ENCODE measurements at places on chromosomes 6 and 20.
A peak's percentile ranks its signal among the peaks of the same experiment; 100 is the strongest.

GRCh38 chr6:36358226-36358915 is 21.7 kb upstream of the BNIP5 start:
- peak; percentile 63 for DNase-seq

GRCh38 chr6:158622545-158623190 is 21.9 kb downstream of the DYNLT1 start:
- no peak for DNase-seq

DNA sequence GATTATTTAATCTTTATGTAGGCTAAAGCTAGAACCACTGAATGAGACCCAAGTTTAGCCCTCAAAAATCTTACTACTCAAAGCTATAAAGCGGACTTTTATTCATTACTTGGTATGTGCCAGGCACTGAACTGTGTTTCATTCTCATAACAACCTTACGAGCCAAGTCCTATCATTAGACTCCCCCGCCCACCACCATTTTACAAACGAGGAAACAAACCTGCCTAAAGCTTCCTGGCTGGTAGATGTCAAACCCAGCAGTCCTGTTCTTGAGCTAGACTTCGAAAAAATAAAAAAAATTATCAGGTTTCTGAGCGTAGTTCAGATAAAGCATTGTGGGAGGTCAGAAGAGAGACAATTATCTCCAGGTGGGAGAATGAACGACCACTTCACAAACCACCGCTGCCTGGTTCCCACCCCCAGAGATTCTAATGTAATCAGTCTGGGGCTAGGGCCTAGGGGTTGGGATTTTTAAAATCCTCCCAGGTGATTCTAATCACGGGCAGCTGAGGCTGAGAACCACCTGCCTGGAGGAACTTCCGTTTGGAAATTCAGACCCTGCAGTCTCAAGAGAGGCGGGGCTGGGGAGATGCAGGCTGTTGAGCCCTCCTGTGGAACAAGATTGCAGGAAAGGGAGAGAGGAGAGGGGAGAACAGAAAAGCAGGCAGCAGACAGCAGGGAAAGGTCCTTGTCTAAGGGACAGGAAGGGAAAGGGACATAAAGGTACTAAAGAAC is 8.6 kb downstream of the ADTRP start:
- no peak for DNase-seq

GRCh38 chr20:14700639-14700960 is 363.2 kb upstream of the FLRT3 start:
- DNase-seq, result no peak

DNA sequence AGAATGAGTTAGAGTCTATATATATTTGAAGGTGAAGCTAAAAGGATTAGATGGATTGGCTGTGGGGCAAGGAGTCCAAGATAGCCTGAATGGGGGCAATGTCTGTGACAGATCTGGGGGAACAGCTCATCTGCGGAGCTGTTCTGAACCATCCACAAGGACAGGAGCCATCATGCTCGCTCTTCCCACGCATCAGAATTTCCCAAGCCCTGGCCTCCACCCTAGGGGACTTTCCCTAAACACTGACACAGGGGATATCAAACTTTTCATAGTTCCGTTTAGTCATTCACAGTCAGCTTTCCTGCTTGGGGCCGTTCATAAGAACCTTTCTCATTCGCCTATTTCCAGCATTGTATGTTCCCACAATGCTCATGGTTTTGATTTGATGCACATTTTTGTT is 37.6 kb upstream of the CCN6 start:
- no peak for DNase-seq

DNA sequence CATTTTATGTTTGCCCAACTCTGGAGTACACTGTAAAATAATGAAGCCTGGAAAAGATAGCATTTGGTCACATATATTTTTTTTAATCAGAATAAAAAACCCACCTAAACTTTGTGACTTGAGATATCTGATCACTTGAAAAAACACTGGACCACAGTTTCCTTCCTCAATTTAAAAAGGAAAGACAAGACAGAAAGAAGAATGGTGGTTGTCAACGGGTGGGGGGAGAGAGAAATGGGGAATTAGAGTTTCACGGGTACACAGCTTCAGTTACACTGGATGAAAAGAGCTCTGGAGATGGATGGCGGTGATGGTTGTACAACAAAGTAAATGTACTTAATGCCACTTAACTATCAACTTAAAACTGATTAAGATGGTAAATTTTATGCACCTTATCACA is 14.7 kb upstream of the DST start:
- DNase-seq, result peak; percentile 42

DNA sequence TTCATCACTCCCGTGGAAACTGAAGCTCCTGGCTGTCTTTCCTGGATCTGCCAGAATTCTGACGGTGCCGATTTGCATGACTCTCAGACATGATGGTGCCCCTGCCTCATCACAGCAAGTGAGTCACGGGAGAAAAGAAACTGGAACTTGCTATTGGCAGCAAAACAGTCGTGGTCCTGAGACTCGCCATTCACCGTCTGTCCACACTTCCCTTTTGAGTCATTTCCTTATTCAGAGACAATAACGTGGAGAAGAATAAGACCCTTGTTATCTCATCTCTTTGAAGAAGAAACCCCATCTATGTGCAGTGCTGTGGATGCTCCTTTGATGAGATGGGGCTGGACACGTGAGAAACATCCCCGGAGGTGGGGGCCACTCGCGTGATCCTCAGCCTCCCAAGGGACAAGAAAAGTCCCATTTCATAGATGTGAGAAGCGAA is 4.2 kb downstream of the GPR31 start:
- peak; percentile 8 for DNase-seq

GRCh38 chr6:10449751-10450150 is 34.9 kb upstream of the TFAP2A start:
- DNase-seq, result no peak

- peak; percentile 76 for DNase-seq
Observed at GRCh38 chr20:38337561-38338140, 8.6 kb upstream of the LBP start.

DNA sequence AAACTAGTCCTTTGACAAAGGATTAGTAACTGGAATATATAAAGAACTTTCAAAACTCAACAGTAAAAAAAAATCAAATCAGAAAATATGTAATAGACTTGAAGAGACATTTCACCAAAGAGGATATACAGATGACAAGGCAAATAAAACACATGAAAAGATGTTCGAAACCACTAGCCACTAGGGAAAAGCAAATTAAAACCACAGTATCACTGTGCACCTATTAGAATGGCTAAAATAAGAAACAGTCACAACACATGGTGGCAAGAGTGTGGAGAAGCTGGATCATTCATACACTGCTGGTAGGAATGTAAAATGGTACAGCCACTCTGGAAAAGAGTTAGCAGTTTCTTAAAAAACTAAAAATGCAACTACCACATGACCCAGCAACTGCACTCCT is 14.9 kb downstream of the ZBTB2 start:
- no peak for DNase-seq

GRCh38 chr6:121055572-121056163 is 278.6 kb downstream of the TBC1D32 start:
- DNase-seq, result peak; percentile 71

- DNase-seq, result no peak
Observed at GRCh38 chr6:87243812-87244211, 78.6 kb upstream of the SMIM8 start.

DNA sequence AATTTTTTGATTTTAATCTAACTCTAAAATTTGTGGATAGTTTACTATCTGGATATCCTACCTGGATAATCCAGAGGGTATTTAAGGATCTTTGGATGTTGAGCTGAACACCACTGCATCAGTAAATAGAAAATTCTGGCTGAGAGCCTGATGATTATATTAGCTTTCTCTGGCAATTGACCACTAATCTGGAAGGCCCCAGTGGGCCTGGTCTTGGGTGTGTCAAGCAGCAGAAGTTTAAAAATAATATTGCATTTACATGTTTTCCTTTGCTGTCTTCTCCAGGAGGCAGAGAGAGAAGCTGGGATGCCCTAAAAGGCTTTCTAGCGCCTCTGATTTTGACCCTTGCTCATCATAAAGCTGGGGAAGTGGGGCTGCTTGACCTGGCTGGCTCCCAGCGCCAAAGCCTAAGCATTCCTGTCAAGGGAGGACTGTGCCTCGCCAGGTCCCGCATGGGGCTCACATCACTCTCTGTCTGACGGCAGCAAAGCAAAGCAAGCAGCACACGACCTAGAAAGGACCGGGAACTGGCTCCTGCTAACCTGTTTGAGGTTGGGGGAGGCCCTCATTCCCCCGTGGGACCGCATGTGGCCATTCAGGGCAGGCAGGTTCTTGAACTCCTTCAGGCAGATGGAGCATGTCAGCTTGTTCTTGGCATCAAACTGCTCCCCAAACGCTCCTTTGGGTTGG is 46.6 kb upstream of the MRPS10 start:
- DNase-seq, result no peak

DNA sequence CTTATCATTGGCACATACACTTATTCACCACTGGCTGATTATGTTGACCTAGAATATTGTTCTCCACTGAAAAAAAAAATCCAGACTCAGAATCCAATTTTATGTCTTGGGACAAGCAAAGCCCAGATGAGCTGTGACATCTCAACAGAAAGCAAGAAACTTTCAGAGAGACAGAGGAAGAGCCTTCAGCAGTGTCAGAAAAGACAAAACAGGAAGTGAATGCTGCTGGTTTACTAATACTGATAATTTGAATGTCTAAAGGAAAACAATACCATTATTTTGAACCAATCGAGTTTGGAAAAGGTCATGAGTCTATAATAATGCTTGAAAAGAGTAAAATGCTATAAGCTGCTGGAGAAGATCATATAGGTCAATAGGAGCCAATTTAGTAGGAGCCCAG is 179.8 kb upstream of the RIMS1 start:
- no peak for DNase-seq

DNA sequence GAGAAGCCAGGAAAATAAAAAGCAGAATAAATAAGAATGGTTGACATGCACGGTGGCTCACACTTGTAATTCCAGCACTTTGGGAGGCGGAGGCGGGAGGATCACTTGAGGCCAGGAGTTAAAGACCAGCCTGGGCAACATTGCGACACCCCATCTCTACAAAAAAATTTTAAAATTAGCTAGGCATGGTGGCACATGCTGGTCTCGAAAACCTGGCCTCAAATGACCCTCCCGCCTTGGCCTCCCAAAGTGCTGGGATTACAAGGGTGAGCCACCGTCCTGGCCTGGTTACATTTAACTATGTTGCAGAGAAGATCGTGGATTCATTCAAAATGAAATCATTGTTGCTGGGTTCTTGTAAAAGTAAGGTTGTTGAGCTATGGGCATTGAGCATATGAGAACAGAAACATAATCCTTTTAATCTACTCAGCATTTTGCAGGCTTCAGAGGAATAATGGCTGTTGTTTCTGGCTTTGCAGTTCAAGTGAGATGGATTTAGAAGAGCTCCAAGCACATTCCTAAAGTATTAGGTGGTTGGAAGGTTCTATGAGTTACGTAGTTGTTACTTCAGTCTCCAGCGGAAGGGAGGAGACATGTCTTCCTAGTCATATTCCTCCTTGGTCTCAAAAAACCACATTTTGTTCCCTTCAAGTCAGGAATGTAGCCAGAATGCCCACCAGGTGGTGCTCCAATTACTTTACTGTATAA is 45.6 kb upstream of the RAB23 start:
- DNase-seq, result peak; percentile 79

DNA sequence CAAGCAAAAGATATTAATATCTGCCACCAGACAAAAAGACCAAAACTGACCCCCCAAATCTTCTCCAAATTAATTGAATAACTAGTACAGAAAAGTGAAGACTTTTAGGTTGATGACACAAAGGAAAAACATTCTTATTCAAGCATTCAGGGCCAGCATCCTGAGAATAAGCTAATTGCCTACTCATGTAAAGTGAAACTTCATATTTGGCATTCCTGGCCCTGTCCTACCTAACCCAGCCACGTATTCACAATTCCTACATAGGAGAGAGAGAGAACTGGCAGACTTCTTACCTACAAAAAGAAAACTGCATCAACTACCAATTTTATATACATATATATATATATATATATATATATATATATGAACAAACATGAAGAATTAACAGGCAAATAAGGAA is 4.9 kb upstream of the ASCC3 start:
- no peak for DNase-seq

GRCh38 chr6:117559299-117559698 is 43.0 kb downstream of the GOPC start:
- DNase-seq, result no peak

- no peak for DNase-seq
Observed at GRCh38 chr20:10412591-10413408, 21.2 kb downstream of the MKKS start.

- no peak for DNase-seq
Observed at GRCh38 chr6:1390946-1391799, 1.8 kb downstream of the FOXF2 start.

- DNase-seq, result peak; percentile 26
Observed at GRCh38 chr6:41642960-41643898, 5.0 kb downstream of the MDFI start.

DNA sequence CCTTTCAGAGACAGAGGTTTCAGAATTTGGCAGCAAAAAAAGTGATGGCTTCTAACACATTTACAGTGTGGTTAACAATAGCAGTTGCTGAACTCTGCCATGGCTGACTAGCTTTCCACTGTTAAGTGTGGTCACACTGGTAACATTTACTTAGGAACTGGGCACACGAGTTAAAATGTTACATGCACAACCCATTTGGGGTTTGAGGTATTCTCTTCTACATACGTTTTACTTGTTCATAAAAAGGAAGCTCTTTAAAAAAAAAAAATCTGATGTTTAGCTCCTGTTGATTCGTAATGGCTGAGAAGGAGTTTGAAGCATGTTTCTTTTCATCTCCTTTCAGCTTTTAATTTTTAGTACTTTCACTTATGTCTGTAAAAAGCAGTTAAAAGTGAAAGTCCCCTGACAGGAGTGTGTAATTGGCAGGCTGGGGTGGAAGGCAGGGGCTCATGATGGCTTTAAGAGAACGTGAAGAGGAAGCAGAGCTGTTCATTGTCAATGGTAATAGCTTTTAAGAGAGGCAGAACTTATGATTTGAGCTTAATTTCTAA is 245.9 kb downstream of the FARS2 start:
- no peak for DNase-seq

DNA sequence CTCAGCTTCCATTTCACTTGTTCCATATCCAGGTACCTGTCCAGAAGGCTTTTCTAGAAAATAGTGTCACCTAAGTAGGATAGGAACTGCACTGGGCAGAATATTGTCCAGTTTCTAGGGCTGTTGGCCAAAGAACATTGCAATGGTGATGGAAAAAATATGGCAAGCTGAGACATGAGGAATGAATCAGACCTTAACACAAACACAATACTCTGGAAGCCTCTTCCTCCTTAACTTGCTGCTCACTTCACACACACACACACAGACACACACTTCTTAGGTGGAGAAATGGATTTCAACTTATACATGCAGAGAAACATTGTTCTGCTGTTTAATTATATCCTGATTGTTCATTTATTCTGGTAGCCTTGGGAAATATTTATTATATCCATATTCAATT is 203.0 kb upstream of the RGS17 start:
- DNase-seq, result no peak

- DNase-seq, result no peak
Observed at GRCh38 chr6:155303361-155303870, 10.9 kb downstream of the TFB1M start.

Measured in hematopoietic multipotent progenitor cell treated with erythropoietin and hydrocortisone succinate and interleukin-3 and kit ligand, for 6 days (in vitro differentiated cells).